ENCODE measurements at places on chromosomes 11 and 22.

DNA sequence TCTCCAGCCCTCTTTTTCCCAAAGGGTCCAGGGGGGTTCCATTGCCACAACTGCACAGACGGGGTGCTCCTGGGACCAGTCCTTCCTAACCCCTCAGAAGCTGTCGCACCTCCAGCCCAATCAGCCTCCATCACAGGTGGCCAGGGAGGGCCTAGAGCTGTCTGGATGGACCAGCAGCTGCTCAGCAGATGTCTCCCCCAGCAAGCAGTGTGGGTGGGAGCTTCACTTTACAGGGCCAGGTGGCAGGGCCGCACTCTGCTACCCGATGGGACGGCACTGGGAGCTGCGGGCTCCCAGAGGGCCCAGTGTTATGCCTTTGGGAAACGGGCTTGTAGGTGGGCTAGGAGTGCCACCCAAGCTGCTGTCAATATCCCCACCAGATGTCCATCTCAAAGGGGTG, 120.5 kb downstream of the DSCAML1 start:
- DNase-seq = no peak

DNA sequence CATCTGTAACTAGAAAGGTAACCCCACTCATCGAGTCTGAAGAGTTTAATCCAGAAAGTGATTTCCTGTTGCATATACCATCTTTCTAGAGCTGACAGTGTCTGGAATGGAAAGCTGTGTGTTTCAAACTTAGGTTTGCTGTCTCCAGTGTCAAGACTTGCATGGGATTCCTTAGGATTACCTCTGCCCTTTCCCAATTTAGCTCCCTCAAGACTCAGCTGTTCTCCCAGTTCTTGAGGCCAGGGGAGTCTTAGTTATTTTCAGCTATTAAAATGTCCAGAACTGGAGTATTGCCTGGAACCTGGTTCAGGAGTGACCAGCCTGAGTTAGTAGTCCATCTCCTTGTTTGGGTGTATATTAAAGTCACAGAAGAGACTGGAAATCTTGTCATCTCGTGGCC, 25.0 kb upstream of the LDHA start:
- no peak for DNase-seq

DNA sequence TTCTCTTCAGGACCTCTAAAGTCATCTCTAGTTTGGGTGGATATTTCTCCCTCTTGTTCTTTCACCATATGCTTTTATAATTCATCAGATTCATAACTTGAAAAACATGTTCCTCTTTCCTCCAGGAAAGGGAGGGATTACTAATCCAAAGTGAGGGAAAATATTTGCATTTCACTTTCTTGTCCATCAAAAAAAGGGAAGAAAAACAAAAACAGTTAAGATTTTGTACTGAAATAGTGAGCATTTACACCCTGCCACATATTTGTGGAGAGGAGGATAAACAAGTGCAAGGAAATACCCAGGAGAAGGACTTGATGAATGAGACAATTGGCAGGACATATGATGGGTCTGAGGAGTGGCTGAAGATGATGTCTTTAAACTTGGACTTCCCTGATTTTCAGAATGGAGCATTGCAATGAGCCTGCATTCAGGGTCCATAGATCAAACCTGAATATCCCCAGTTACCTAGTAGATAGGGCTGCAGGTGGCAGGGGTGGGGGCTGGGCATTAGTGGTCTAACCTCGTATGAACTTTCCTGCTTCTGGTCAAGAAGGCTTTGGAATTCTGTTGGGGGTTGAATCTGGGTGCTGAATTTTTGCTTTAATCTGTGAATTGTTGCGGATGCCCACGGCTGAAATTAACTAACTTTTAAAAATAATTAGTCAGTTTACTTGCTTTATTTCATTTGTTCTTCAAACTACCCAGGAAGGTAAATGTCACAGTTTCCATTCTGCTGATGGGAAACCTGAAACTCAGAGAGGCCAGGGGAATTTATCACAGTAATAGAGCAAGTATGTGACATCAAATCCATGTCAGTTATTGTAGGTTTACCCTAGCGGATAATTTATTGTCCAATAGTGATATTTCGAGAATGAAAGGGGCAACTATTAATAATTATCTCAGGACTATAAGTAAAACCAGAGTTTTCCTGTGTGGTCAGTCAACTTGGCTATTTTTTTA, 36.9 kb upstream of the TMEM123 start:
- DNase-seq = no peak

- no peak for DNase-seq
These were observed 8.0 kb downstream of the MPEG1 start for GRCh38 chr11:59204746-59205145.

GRCh38 chr22:50267591-50268390, 2.4 kb downstream of the MAPK11 start:
- no peak for DNase-seq

GRCh38 chr22:25402501-25403283, 161.8 kb upstream of the GRK3 start:
- no peak for DNase-seq

DNA sequence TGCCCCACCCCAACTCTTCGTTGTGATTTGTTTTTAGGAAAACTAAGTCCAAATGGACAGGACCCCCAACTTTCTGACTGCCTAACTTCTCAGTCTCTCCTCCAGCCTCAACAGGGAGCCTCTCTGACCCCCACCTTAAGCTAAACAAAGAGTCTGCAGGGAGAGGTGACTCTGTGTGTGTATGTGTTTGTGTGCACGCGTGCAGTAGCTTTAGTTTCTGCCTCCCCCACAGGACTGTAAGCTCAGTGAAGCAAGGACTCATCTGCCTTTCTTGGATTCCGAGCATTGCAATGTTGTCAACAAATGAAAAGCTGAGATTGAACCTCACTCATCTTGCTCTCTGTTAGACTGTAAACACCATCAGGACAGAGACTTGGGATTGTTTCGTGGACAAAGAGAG, 7.9 kb downstream of the SNAP29 start:
- DNase-seq = no peak

- DNase-seq = no peak
These were observed 2423.4 kb downstream of the LRRC4C start for GRCh38 chr11:39036021-39036420.

DNA sequence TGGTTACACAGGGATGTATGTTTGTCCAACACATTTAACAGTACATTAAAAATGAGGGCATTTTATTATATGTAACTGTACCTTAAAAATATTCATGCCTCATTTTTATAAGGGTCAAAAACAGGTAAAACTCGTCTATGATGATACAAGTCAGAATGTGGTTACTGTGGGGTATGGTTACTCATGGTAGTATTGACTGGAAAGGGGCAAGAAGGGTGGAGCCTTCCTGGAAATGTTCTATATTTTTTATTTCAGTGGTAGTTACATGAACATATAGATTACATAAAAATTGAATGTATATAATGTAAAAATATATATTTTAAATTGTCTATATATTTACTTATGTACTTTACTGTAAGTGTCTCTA, 99.8 kb downstream of the STIM1 start:
- no peak for DNase-seq

DNA sequence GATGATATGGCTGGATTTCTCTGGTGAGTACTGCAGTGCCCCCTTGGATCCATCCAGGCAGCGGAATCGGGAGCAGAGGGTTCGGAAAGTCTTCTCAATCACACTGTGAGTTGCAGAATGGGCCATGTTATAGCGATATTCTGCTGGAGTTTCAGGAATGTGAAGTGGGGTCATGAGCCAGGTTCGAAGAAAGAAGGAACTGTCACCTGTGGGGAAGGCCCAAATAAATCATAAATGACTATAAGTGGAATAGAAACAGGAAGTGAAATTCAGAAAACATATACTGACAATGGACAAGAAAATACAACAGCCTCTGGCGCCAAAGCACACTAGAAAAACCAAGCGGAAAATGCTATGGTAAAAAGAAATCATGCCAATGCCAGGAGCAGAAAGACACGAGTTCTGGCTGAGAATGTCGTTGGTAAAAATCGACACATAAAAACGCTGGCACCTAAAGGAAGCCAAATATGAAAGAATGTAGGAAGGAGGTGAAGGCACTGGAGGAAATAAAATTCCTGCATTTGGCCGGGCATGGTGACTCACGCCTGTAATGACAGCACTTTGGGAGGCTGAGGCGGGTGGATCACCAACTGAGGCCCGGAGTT, 10.0 kb upstream of the AMBRA1 start:
- no peak for DNase-seq

GRCh38 chr11:81070948-81071347, 1630.1 kb upstream of the TENM4 start:
- DNase-seq = no peak

- DNase-seq = no peak
These were observed 692.1 kb downstream of the NTM start for GRCh38 chr11:132062541-132062940.

DNA sequence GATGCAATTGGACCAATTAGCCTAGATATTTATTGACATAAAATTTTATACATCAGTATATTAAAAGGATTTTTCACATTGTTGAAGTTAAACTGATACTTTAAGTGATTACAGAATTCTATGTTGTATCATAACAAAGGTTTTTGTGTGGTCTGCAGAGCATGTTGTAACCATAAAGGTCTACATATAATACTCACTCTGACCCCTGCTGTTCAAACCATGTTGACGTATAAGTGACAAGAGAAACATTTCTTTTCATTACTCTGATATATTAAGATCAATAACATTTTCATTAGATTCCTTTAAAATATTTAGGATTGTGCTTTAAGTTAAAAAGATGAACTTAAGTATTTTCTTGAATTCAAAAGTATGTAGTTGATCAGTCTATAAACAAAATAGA, 63.9 kb downstream of the GAS2 start:
- no peak for DNase-seq

GRCh38 chr22:39010946-39011345, 3.1 kb upstream of the APOBEC3C start:
- DNase-seq = no peak

DNA sequence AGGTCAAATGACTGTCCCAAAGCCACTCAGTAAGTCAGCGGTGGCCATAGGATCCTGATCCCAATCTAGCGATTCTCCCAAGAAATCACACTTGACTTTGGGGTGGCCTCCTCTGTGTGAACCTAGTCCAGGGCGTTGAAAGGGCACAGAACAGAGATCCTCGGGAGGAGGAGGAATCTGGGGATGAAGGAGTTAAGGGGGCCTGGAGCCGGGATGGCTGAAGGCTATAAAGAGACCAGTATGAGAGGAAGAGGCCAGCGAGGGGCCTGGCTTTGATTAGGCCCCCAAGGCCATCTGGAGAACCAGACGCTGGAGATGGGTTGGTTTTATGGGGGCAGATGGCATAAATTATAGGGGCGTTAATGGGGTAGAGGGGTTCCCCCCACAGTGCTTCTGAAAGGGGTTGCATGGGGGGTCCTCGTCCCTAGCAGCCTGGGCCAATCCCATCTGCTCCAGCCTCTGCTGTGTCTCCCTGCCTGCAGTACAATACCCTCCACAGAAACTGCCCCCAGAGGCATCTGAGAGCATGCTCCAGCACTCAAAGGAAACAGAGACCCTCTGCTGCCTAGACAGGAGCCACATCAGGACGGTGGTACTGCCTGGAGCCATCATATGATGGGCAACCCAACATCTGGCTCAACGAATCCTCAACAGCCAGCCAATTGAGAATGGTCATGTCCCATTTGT, 35.2 kb upstream of the TRIM29 start:
- DNase-seq = no peak

GRCh38 chr11:61134801-61135257, 26.4 kb downstream of the VPS37C start:
- no peak for DNase-seq

DNA sequence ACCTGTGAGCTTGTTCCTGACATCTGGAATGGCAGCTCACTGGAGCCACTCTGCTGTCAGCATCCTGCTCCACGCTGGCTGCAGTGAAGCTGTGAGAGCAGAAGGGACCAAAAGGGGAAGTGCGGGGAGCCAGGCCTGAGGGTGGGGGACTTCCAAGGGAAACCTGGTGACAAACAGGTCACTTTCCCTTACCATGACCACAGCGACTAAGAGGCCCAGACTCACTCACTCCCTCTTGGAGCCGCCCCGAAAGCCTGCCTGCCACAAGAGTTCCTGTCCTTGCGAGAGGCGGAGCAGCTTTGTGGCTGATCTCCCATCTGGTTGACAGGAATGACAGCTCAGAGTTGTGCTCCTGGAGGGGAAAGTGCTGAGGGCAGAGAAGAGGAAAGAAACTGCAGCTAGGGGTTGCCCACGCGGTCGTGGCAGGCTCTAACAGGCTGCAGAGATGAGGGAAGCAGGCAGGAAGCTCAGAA, 183.8 kb upstream of the NTM start:
- DNase-seq = no peak

DNA sequence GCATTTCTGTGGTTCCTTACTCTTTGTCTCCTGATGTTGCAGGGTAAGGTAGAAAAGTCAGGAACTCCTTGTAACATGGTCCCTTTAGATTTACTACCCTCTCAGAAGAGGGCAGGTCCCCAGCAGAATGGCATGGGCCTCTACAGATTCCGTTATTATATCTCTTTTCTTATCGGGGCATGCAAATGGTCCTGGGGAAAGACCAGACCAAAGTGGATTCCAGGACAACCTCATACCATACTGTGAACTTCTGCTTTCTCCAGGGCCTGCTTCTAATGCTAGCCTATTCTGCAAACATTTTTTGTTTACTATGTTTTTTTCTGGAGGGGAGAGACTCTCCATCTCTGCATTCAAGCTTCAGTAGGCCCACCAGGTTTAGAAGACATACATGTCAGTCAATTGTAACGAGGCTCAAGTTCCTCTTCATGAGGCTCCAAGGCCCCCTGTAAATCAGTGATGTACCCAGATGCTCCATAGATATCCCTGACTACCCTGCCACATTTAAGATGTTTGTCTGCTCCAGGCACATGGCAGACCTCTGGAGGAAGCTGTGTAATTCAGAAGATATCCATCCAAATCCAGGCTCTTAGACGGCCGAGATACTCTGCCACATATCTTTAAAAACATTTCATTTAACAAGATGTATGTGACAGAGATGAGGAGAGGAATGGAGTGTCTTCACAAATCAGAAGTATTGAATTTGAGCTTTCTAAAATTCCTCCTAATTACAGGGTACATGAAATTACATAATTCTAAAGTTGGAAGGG, 8.5 kb upstream of the ME3 start:
- DNase-seq = no peak

- no peak for DNase-seq
These were observed 27.0 kb downstream of the SAAL1 start for GRCh38 chr11:18078909-18079308.

All from stimulated activated CD8-positive, alpha-beta memory T cell treated with anti-CD3 and anti-CD28 coated beads, Interleukin-2, amount 100 ng/mL, for 1 hour (primary cell).